Gastroesophageal sphincter (tissue), 4 donors: ENCODE measurements at places on chromosomes 13 and 19. TPM values are rescaled to one million over a fixed set of nuclear protein-coding genes. Genes with fewer than 3 reads are reported as not detected.

- ATAC-seq, result no peak
These were observed 5.0 kb upstream of the LINGO3 start for GRCh38 chr19:2312820-2313501.

GRCh38 chr19:1131718-1132551, 28.1 kb downstream of the GPX4 start:
- peak; percentile 86 for ATAC-seq

DNA sequence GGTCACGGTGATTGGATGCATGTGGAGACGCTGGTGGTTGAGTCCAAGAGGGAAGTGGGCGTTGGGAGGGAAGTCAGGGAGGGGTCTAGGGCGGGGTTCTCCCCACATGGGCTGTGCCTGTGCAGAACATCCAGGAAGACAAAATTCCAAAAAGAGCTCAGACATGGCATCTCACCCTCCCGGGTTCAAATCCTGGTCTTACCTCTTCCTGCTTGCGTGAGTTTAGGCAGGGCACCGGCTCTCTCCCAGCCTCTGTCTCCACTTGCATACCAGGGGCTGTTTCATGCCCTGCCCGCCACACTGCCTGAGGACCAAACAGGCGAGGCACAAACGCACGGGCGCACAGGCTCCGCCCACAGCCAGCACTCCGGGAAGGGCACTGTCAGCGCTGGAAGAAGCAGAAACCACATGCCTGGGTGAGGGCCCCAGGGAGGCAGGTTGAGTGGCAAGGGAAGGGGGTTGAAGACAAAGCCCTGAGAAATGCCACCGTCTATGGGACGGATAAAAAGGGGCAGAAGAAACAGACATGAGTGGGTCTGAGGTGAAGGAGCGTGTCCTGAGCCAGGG, 123.6 kb upstream of the SOX1 start:
- no peak for ATAC-seq

GRCh38 chr13:97535614-97536013, 101.6 kb downstream of the RAP2A start:
- no peak for ATAC-seq

- no peak for ATAC-seq
These were observed 4.7 kb downstream of the AKT1S1 start for GRCh38 chr19:49872245-49873128.

DNA sequence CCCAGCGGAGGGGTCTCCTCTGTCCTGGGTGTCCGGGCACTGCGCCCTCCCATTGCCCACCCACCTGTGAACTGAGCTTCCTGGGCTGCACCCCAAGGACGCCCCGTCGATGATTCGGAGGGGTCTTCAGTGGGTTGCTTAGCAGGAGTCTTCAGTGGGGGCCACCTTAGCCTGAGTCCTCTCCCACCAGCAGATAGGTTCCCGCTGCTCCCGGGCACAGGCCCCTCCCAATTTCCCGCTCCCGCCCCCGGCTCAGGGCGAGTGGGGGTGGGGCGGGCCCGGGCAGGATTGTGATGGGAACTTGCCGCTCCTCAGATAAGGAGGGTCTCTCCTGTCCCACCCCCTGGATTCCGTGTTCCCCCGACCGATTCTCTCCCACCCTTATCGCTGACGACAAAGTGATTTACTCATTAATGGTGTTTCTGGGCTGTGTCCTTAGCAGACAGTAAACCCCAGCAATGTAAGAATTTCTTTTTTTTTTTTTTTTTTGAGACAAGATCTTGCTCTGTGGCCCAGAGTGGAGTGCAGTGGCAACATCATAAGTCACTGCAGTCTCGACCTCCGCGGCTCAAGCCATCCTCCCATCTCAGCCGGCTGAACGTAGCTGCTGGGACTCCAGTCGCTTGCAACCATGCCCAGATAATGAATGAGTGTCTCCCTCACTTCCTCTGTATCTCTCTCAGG, 655 bp upstream of the S1PR5 start:
- ATAC-seq, result no peak

DNA sequence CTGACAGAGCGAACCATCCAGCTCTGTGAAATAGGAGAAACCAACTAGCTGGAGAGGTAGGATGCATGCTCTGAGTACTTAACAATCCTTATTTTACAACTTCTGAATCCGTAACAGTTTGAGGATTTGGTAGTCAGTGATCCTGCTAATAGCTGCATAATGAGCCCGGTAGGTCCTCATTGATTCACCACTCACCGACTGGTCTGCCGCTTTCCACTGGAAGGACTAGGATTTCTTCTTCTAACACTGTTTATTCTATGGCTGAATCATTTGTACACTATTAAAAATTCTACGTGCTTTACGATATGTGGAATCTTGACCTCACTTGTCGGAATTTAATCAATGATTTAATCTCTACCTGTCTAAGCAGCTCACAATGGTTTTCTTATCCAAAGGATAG, 33.9 kb downstream of the SPATA13 start:
- ATAC-seq, result no peak

GRCh38 chr13:63605403-63605802, 2189.8 kb upstream of the PCDH20 start:
- ATAC-seq, result no peak

DNA sequence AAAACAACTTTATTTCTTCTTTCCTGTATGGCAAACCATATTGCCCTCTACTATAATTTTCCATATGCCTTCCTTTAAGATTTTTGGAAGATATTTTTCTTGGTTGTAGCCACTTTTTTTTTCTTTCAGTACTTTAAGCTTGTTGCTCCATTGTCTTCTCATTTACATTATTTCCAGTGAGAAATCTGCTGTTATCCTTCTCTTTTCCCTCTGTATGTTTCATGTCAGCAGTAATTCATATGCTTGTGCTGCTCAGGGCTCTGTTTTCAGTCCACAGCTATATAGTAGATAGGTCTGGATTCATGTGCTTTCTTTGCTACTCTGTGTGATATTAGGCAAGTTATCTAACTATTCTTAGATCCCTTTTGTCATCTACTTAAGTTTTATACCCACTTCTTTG, 267.6 kb downstream of the OXGR1 start:
- no peak for ATAC-seq

DNA sequence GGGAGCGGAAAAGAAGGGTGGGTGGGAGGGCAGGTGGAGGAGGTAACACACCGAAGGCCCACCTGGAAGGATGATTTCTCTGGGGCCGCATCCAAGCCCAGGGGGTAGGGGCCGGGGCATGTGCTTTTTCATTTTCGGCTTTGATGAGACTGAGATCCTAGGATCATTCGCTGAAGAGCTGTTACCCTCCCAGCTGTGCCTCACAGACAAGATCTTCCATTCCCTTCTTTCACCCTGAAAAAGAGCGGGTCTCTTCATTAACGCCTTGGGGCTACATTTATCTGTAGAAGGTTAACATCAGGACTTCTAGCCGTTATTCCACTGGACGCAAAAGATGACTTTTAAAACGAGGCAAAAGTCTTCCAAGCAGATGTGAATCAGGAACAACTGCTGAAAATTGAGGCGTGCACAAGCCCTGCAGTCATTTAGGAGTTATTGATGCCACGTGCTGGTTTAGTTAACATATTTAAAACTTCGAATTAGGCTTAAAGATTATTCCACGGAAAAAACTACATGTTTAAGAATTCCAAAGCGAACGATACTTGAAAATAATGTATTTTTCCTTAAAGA, 1.1 kb downstream of the LMO7 start:
- ATAC-seq, result no peak

DNA sequence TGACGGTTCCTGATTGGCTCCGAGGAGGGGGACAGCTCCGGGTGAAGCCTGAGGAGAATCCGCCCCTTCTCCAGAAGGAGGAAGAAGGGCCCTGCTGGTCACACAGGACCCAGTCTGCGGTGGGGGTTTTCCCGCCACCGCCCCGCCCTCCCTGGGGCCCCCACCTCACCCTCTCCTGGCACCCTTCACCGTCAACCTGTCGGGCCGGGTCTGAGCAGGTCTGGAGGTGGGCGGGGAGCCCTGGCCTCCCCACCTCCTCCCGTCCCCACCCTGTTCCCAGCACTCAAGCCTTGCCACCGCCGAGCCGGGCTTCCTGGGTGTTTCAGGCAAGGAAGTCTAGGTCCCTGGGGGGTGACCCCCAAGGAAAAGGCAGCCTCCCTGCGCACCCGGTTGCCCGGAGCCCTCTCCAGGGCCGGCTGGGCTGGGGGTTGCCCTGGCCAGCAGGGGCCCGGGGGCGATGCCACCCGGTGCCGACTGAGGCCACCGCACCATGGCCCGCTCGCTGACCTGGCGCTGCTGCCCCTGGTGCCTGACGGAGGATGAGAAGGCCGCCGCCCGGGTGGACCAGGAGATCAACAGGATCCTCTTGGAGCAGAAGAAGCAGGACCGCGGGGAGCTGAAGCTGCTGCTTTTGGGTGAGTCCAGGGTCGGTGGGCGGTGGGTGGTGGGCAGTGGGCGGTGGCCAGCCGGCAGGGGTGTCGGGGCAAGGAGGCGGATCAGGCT, at the start of gene GNA15:
GNA15 (plus strand) TSS at position 73 of the 723 bp plus-strand sequence; CDS start at position 491, 418 bp downstream.
- ATAC-seq, result no peak

DNA sequence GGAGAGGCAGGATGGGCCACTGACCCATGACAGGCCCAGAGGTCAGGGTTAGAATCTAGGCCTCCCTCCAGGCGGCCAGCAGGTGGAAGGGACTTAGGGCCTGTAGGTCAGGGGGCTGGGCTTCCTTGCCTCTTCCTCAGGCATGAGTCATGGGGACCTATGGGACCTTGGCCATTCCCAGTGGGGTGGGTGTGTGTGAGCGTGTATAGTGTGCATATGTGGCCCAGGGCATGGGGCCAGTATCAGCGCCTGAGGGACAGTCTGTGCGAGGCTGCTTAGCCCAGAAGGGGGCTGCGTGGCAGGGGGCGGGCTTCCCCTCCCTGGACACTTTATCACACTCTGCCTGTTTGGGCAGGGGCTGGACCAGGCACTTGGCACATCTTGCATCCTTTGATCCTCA, 13.3 kb downstream of the KCTD15 start:
- no peak for ATAC-seq

GRCh38 chr13:73960474-73960873, 173.7 kb downstream of the KLF12 start:
- no peak for ATAC-seq

GRCh38 chr19:27729332-27729731, 1483.6 kb downstream of the UQCRFS1 start:
- no peak for ATAC-seq

DNA sequence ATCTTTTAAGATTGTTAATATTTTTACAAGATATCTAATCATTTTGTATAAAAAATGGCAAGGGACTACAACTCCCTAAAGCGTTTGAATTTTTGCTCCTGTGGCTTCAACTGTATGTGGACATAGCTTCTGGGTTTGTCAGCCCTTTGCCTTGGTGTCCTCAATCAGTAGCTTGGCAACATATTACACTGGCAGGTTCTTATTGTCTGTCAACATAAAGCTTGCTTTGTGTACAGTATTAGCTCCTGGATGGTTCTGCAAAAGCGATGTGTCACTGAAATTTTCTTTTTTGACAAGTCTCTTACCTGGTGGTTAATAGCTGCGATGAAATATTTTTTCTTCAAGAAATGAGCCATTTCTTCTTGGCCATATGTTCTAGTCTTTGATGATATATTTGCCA, 190.0 kb downstream of the HS6ST3 start:
- no peak for ATAC-seq

- peak; percentile 37 for ATAC-seq
These were observed at the start of gene HSD17B14 for GRCh38 chr19:48836089-48837017. TSS of gene HSD17B14 (minus strand) at chr19:48836491. CDS start at chr19:48836411, 80 bp downstream.

- no peak for ATAC-seq
These were observed 7.0 kb downstream of the KLF5 start for GRCh38 chr13:73065665-73066340.

DNA sequence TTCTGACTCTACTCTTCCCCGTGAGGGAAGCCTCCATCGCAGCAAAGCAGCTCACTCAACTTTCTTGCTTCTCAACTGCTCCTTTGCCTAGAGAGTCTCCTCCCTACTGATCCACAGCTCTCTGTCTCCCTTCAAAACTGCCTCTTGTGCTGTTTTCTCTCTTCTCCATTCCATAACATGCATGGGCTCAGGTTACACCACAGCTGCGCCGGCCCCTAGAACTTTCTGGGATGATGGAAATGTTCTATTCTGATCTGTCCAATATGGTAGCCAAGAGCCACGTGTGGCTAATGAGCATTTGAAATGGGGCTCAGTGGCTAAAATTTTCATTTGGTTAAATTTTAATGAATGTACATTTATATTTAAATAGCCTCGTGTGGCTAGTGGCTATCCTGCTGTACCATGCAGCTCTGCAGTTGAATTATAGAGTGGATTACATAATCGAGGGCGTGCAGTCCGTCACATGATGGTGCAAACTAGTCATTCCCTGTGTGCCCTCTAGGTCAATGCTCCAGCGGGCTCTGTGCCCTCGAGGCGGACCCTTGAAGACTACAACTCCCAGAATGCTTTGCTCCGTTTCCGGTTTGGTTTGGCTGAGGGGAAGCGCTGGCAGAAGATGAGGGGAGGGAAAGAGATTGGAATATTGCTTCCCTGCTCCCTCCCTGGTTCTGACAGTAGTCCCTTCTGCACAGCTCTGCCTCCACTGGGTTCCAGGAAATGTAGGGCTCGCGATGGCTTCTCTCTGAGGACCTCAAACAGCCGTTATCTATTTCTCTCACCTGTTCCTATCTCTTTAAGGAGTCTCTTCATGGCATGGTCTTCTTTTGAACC, 109.8 kb downstream of the CACNA1A start:
- peak; percentile 58 for ATAC-seq

DNA sequence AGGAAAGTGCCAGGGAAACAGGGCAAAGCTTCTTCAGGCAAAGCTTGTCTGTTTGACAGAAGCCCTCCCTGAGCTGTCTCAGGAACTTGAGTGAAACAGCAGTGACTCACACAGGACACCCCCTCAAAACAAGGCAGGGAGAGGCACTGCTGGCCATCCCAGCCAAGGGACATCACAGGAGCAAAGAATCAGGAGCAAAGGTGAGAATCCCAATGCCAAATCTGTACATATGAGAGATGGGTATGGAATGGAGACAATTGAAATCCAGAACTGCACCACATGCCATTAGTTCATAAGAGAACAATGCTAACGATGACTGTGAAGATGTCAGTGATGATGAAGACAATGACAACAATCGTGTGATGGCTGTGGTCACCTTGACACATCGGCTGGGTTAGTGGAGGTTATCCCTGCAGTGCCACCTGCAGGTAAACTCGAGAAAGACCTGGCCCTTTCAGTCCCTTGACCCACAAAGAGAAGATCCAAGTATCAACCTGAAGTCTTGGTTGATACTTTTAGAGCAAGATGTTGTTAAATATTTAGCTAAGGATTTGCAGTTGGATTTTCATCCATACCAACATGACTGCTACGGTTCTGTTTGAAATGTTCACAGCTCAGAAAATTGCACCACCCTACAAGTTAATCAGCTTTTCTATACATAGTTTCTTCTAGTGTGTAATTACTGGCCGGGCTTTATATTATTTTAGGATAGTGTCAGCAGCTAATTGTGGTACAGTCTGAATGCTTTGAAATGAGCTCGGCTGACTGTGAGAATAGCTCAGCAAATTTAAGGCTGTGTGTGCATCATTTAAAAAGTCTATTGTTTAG, 42.0 kb upstream of the IPO5 start:
- ATAC-seq, result no peak

Gene TMEM145
- not detected for total RNA-seq

Gene FFAR3
- not detected for total RNA-seq

Gene MISP
- not detected for total RNA-seq

Gene DAND5
- not detected for total RNA-seq

Gene SYNE4
- not detected for total RNA-seq

Gene HSPB6
- total RNA-seq, result 44.9 TPM

Gene TUBB4A
- 1.2 TPM for total RNA-seq

Gene TRPC4
- 0.31 TPM for total RNA-seq

Gene LYPD5
- 3.2 TPM for total RNA-seq

Gene KLC3
- not detected for total RNA-seq

Gene SIGLEC8
- total RNA-seq, result 0.25 TPM
